ENCODE measurements at places on chromosomes 11 and 22.

DNA sequence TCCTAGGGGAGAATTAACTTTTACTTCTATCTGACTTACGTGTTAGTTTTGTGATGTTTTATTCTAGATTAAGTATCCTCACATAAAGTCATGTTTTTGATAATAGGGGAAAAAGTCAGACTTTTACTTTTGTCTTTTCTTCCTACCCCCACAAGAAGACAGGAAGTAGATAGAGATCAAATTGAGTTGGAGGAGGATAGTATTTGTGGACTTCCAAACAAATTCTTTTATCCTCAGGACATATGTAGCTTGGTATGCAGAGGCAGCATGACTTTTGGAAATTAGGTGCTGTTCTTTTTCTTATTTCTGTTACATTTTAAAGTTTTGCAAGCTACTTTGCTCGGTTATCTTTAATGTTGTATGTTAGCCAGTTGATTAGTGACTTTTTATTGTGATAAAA, 61.4 kb downstream of the MTMR3 start:
- DNase-seq, result no peak

DNA sequence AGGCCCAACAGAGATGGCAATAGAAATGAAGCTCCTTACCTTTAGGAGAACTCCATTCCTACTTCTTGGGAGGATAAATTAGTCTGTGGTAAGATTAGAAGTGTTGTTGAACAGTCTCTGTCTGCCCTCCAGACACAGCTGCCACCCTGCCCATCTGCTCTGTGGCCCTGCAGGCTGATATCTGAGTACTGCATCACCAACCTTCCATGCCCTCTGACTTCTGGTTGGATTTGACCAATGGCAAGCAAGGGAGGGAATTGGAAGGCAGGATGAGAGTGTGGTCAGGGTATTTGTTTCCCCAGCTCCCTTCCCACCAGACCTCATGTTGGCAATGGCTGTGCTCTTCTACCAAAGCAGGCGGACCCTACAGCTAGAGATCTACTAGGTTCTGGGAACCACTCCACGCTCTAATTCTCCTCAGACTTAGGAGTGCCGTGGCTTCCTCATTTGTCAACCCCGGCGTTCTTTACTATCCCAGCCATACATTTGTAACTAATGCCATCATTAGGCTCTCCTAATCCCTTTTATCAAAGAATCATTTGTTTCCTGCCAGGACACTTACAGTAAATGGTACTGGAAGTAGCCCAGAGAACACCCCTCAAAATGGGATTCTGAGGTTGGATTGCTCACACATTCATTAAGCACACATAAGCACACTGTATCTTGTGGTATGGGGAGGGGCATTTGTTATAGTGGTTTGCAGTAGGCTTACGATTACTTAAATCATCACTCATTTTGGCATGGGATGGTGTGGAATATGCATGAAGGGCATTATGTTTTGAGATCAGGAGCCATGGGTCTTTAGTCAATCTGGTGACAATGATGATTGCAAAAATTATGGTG, 35.4 kb upstream of the CD44 start:
- DNase-seq, result peak; percentile 37

- no peak for DNase-seq
These were observed 62.2 kb upstream of the SOX6 start for GRCh38 chr11:16418428-16419097.

DNA sequence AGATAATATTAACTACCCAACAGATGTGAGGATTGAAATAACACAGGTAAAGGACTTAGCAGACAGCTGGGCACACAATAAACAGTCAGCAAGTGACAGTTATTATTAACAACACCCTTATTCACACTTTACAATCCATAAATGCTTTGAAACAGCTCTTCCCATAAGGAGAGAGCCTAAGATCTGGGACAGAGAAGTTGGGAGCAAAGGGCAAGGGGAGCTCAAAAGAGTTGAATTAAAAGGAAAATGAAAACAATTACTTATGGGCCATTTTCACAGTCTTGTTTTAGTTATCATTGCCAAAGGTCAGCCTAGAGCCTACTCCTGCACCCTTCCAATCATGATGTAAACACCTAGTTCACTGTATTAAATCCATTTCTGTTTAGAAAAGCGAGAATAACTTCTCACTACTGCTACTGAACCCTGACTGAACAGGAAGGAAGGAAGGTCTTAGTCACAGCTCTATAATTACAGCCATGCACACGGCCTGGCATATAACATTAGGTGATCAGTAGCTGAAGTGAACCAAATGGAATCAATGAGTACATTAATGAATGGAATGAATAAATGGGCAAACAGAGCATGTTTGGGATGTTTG, 111.3 kb downstream of the PLEKHA7 start:
- no peak for DNase-seq

- no peak for DNase-seq
These were observed 526.7 kb downstream of the BRD1 start for GRCh38 chr22:49300951-49301397.

DNA sequence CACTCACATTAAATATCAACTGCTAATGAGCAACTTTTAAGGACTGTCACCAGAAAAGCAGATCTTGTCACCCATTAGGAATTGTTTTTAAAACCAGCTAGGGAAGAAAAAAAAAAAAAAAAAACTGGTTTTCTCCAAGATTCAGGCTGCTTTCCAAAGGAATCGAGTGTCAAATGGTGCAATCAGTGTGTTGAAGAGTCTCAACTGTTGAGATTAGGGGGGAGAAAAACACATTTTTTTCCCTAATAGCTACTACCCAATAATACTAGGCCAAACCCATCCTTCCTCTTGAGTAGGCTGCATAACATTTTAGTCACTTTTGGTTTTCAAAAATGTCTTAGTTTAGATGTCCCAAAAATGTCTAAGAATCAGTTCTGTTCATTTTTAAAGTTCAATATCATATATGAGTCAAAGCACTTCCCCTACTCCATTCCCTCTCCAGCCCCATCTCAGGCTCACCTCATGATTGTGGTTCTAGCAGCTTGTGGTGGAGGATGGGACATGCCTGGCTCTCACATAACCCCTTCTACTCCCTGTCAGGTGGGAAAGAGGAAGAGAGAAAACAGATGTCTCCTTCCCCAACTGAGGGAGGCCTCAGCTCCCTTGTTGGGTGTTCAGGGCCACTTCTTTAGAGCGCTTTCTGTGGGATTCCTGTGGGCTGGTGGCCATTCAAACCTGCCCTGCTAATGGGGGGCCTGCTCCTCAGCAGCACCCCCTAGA, 193.6 kb downstream of the CWF19L2 start:
- DNase-seq, result no peak

DNA sequence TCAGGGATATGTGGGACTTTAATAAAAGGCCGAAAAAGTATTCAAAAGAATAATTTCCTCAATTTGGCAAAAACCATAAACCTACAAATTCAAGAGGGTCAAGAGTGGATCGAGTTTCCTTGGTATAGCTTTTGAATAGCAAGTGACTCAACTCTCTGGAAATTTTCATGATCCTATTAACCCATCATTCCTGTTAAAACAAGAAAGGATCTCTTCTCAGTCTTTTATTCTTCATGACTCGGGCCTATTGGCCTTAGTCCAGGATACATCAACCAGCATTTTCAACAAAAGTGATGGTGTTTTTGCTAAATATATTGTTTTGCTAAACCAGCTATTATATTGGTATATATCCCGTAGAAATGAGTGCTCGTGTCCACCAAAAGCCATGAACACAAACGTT, 110.3 kb downstream of the ATXN10 start:
- no peak for DNase-seq

GRCh38 chr11:85750646-85751045, 60.3 kb downstream of the SYTL2 start:
- DNase-seq, result no peak

- DNase-seq, result no peak
These were observed 21.0 kb upstream of the HSPA8 start for GRCh38 chr11:123082977-123083376.

Measured in hematopoietic multipotent progenitor cell treated with erythropoietin and hydrocortisone succinate and interleukin-3 and kit ligand, for 8 days (in vitro differentiated cells).